ENCODE measurements at places on chromosomes 13 and 19.

GRCh38 chr19:3041761-3042620, 12.9 kb upstream of the TLE2 start:
- no peak for DNase-seq

DNA sequence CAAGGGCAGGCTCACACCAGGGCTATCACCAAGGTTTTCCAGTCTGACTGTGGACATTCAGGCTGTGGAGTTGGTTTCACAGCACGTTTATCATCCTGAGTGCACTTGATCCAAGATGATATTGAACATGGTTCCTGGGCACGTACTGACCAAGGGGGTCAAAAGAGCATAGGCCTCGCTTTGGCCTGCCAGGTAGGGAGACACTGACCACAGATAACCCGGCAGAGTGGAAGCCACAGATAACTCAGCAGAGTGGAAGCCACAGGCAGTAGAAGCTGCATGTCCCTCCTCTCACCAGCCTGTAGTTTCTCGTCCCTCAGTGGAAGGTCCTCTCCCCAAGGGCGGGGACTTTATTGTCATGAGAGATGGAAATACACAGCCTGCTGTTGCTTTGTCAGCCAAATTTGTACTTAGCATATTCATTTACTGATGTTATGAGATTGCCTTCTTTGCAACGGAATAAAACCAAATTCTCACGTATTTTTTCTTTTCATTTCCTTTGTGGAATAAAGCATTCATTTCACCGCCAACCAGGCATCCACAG, 8.8 kb upstream of the KRTDAP start:
- no peak for DNase-seq

- DNase-seq = peak; percentile 30
Measured at GRCh38 chr13:24997367-24997967, 98.5 kb upstream of the PABPC3 start.

DNA sequence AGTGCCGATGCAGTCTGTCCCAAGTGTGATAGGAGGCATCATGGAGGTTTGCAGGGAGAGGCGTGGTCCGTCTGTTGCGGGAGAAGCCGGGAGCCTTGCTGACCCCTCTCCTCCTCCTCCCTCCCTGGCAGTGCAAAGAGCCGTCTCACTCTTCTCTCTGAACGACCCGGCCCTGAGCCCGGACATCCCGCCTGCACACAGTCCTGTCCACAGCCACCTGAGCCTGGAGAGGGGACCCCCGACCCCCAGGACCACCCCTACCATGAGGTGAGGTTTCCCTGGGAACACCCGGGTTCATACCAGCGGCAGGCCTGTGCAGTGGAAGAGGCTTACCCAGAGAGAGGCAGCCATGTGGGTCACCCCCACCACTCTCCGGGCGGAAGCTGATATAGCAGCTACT, 22.3 kb downstream of the DPF1 start:
- DNase-seq = no peak

- DNase-seq = no peak
Measured at GRCh38 chr13:48573213-48574007, 40.5 kb upstream of the RCBTB2 start.

DNA sequence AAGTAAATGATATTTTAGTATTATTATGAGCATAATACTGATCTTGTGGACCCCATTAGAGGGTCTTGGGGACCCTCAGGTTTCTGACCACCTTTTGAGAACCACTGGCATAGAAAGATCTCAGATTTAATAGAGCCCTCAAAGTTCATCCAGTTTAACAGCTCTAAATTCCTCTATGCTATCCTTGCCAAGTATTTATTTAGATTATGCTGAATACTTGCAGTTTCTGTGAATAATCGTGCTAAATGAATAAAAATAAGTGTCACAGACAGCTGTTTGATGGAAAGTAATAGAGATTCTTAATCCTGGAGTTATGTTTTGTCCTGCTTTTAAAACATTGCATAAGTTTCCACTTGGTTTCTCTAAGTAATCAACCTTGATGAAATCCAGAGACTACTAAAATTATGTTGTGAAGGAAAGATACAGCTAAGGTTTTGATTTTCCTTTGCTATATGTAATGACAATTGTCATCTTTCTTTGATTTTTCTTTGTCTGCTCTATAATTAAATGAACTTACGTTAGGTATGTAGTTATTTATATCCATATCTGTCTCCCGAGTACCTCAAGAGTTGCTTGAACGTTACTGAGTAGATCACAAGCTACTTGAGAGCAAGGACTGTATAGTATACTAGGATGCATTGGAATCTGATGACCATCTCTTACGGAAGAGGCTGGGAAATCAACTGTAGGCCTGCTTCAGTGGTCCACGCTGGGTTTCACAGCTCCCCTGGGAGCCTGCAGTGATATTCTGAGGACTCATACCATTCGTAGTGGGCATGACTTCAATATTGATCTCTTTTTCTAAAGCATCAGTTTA, 5.7 kb downstream of the ABHD13 start:
- DNase-seq = no peak

- DNase-seq = no peak
Measured at GRCh38 chr13:48511621-48512230, 21.2 kb downstream of the RCBTB2 start.

- peak; percentile 82 for DNase-seq
Measured at GRCh38 chr19:28960986-28961705, 251.8 kb downstream of the UQCRFS1 start.

DNA sequence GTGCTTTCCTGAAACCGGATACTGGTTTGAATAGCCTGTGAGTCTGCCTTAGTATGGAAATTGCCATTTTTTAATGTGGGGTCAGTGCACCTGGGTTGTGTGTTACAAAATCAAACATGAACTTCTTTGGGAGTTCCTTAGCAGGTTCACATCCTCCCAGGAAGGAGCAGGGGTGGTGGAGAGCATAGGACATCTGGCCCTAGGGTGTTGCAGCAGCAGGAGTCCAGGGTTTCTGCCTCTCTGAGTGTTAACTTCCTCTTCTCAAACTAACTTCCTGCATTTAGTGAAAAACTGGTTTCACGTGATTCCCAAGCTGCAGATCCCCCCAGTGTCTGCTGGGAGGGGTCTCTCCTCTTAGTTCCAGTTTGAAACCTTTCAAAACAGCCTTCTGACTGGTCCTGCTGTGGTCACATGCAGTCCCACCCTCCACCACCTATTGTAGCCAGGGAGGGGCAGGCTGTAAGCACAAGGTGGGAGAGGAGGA, 7.2 kb downstream of the RNASEH2B start:
- no peak for DNase-seq

GRCh38 chr19:5097331-5097930, 128.5 kb downstream of the KDM4B start:
- DNase-seq = no peak

DNA sequence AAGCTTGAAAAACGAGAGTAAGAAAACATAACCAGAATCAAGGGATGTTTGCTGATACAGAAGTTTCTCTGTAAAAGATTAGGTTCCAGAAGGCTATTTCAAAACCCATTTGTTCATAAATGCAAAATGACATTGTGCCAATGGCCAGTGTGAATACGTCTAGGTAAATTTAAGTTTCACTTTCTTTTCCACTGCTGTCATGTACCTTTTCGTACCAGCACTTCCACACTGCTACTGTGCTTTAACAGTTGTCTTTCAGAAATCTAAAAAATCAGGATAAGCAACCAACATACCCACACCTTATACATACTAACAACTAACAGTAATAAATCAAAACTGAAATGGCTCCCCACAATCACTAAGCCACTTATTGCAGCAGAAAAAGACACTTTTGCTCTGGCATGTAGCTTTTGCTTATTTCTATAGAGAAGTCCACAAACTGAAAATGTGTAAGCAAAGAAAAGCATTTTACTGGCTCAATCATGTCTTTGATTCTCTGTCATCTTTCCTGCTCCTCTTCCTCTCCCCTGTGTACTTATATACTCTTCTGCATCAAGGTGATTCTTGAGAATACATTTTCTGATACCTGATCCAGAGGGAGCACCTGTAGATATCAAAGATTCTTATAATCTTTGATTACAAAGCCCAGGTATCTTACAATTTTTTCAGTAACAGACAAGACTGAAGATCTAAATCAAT, 34.3 kb downstream of the ELF1 start:
- no peak for DNase-seq

- DNase-seq = no peak
Measured at GRCh38 chr19:55311397-55311796, 13.7 kb downstream of the TMEM150B start.

DNA sequence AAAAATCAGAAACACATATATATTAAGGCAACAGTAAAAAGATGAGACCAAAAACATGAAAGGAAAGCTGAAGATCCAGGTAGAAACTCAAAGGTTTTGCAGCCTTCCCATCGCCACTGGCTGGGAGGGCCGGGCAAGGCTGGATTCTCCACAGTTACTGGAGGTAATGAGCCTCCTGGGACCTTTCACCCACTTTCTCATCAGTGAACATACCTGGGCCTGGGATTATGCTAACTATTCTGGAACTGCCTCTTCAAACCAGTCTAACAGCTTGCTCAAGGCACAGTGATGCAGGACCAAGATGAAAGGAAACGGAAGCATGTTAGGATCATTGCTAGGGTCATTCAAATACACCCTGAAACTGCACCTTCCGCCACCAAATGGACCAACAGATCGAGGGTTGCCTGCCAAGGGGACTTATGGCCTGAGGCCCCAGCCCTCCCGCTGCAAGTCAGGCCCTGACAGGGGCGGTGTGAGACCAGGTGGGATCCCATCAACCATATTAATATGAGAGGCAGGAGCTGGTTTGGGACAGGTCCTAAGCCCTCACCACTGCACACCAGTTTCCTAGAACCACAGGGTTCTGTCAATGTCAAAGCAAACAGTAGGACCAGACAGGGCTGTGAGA, 28.4 kb upstream of the ATP12A start:
- DNase-seq = no peak

GRCh38 chr19:56111601-56112312, 9.3 kb downstream of the ZNF787 start:
- DNase-seq = no peak

GRCh38 chr13:50393628-50394027, 378.4 kb downstream of the KCNRG start:
- DNase-seq = peak; percentile 67

DNA sequence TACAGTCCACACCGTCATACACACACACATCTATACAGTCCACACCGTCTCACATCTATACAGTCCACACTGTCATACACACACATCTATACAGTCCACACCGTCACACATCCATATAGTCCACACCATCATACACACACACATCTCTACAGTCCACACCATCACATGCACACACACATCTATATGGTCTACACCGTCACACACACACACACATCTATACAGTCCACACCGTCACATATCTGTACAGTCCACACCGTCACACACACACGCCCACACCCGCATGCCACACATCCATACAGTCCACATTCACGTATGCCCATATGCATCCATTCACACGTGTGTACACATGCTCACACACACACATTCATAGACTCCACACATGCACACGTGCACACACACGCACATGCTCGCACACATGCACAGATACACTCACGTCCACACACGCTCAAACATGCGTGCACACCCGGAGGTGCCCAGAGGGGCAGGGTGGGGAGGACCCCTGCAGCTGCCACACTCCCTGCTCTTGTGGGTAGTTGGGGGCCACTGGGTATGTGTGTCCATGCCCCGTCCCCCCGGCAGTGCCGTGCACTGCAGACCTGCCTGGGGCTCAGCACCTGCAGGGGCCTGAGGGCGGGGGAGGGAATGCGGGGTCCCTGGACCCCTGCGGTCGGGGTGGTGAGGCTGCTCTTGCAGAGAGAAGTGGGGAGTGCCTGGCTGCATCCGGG, 29.2 kb downstream of the PIAS4 start:
- no peak for DNase-seq

DNA sequence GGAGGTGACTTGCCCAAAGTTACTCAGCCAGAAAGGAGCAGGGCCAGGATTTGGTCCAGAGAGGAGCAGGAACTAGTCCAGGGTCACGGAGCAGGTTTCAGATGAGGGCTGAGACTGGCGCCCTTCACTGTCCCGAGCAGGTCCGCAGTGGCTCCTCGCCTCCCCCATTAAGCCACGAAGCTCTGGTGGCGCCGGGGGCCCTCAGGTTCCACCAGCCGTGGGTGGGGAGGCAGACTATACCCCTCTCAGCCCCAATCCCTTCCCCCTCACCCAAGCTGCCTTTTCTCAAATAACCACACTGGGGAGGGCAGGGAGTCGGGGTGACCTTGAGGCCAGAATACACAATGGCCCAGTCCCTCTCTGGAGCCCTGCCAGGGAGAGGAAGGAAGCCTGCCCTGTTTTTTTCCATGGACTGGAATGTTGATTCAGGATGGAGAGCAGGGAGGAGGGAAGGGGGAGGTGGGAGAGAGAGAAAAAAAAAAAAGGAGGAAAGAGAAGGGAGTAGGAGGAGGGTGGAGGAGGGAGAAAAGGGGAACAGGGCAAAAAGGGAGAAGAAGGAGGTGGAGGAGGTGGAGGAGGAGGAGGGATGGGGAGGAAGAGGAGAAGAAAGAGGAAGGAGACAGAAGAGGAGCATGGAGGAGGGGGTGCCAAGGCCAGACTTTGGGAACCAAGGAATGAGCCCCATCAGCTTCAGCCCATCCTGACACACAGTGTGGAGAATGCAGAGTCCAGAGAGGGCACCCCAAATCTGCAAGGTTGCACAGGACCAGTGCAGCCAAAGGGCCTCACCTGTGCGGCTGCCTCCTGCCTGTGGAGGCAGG, 19.7 kb downstream of the CEACAM16 start:
- peak; percentile 83 for DNase-seq

GRCh38 chr19:6220385-6221191, 59.2 kb downstream of the MLLT1 start:
- peak; percentile 32 for DNase-seq

GRCh38 chr13:22141716-22142115, 470.8 kb downstream of the FGF9 start:
- no peak for DNase-seq

GRCh38 chr19:18871543-18871942, 24.4 kb downstream of the CERS1 start:
- DNase-seq = no peak

DNA sequence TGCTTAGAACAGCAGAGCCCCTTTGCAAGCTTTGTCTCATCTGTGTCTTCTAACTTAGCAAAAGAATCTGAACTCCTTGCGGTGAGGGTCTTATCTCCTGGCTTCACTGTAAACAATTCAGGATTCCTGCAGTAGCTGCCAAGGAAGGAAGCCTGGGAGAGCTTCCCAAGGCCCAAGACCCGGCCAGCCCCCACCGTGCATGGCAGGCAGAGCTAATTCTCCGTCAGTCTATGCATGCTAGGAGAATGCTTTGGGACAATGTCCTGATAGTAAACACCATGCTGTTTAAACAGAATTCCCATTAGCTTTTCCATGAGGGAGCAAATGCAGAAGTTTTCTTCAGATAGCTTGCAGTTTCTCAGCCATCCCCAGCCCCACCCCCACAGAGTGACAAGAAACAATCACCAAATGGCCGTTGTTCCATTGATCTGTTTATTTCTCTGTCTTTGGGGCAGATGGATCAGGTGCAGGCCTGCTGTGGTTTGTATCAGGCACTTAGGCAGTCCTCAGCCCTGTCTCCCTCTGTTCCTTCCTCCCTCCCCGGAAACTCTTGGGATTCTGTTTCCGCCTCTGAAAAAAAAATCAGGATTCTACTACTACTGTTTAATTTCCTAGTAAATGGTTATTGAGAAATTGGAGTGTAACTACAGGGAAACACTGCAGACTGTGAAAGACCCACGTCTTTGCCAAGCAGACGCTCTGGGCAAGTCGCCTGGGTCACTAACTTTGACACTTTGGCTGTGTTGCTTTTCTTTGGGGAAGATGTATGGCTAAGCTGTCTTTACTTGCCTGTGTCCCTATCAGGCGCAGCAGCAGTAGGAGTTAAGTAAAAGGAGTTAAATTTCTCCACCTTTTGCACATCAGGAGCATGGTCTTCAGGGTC, 40.7 kb upstream of the SPATA13 start:
- no peak for DNase-seq

GRCh38 chr13:97934590-97934989, 18.9 kb upstream of the IPO5 start:
- no peak for DNase-seq
